Fibroblast of skin of scalp (primary cell): ENCODE measurements at places on chromosomes 11 and 22.
A peak's percentile ranks its signal among the peaks of the same experiment; 100 is the strongest.

DNA sequence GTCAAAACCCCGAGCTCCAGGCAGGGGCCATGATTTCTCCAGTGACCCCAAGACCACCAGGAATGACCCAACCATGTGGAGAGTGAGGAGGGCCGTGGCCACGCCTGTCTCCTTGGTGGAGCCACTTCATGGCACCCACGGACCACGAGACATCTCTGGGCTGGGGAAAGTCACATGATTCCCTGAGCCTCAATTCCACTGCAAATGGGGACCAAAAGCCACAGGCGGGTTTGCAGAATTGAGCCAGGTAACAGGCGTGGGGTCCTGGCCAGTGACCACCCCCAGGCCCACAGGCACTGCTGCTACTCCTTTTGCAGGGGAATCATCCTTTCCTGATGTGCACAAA, 178.9 kb downstream of the CTTN start:
- DNase-seq: no peak

DNA sequence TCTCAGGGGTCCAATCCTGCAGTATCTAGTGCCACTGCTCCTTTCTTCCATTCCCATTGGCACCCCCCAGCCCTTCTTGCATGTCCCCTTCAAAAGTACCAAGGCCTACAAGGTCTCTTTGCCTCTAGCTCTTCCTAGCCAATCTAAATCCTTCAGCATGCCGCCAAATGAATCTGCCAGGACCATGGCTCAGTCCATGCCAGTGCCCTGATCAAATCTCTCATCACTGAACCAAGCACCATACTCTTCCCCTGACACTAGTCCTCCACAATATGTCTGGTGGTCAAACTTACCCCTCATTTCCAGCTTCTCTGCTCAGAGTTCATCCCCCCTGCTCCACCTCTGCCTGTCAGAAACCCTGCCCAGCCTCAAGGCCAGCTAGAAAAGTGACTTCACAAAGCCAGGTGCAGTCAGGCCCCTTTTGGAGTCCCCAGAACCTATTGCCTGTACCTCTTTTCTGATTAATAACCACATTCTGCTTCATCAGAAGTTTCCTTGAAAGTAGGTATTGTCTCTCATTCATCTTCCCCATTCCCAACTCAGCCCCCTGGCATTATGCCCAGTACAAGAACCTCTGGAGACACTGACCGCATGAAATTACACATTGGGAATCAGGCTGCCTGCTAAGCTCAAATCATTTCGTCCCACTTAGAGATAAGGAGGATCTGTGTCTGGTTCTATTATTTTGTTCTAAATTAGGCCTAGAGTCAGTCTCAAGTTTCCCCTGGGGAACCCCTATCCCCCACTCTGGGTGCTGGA, 11.4 kb downstream of the FEN1 start:
- peak; percentile 9 for DNase-seq

GRCh38 chr22:49715450-49715849, 112.2 kb downstream of the BRD1 start:
- peak; percentile 1 for DNase-seq

DNA sequence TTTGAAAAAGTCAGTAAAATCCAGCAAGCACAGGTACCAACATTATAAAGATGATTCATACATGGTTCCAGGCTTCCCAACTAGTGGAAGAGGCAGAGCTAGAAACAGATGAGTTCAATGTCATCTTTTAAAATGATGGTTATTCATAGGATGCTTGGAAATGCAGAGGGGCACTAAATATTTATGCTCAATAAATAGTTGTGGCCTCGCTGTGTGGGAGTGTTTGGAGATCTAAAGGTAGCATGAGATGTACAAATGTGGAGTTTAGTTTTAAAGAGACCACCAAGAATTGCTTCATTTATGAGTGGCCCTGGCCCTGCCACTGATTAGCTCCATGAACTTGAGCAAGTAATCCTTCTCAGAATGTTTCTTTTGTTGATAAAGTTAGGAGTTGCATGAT, 182.2 kb downstream of the ETS1 start:
- no peak for DNase-seq

DNA sequence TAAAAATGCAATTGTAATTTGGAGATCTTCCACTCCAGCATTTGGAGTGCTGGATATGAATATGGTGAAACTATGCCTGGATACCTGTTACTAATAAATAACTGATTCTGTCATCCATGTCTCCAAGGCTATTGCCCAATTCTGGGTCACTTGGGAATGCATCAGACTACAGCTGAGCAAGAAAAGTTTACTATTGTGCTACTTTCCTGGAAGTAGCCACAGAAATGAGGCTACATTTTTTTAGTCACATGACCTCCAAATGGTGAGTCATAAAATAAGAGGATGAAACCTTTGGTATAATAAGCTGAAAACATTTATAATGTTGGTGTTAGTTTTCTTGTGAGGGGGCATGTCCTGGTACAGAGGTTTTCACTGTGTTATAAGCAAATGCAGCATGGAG, 44.4 kb downstream of the DCDC1 start:
- peak; percentile 61 for DNase-seq
